T-helper 9 cell (primary cell): ENCODE measurements at places on chromosomes 12 and 14.

DNA sequence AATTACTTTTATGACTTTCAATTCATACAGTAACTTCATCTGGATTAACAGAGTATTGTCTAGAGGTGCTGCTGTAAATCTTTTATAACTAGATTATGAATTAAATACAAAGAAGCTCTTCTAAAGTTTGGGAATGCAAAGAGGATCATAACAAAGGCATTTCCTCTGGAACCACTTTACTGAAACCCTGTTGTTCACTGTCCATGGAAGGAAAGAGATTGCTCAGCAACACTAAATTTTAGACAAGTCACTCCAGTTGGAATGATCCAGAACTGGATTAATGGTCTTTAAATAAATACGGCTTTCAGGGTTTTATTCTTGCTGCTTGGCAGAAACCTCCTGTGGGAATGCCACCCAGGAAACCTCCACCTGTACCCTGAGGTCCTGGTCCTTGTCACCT lies 250.6 kb downstream of the KSR2 start:
- DNase-seq, result no peak

DNA sequence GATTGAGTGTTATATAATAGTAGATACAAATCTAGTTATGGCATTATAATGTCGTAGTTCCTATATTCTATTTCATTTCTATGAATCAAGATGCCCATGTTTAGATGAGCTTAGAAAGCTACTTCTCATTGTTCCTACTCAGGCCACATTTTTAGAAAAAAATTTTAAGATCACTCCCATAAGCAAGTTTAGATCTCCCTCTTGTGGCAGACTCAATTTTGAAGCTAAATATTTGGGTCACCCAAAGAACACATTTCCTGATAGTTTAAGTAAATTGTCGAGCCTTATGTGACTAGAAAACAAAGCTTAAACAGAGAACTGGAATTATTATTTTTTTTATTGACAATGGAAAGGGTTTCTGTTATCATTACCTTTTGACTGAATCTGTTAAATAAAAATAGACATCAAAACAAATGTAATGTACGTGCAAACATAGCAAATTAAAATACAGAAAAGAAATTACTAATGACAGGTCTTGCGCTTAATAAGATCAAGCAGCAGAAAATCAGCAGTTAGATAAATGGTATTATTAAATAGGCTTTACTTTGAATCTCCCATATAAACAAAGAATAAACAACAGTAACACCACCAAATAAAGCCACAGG lies 180.2 kb downstream of the ACSS3 start:
- no peak for DNase-seq

DNA sequence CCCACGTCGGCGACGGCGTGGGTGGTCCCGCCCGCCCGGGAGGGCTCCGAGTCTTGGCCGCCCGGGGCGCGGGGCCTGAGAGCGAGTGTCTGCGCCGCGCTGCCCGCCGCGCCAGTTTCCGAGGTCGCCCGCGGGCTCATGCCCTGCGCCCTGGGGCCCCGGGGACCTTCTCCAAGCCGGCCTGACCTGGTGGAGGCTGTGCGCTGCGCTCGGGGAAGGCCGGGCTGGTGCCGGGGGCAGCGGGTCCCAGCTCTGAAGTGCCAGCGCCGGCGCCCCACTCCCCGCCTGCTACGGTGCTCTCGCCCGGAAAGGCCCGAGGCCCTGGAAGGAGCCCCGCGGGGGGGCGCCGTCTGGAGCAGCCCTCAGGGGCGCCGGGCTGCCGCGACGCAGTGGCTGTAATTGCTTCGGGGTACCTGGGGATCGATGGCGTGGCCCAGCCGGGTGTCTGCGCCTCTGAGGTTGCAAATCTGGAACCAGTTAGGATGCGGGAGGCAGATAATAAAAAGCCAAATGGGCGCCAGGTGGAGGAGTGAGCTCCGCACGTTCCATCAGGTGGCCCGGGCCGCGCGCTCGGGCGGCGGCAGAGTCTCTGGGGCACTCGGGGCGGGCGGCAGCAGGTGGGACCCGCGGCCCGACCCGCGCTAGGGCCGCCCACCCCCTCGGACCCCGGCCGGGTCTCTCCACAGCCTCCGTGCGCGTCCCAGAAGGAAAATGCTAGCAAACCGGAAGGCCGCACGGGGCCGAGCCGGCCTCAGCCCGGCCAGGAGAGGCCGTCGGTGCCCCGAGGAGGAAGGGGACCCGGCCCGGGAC lies 102.3 kb upstream of the DIO3 start:
- no peak for DNase-seq

- no peak for DNase-seq
These were observed 15.2 kb upstream of the RNASE12 start for GRCh38 chr14:20606190-20606901.

DNA sequence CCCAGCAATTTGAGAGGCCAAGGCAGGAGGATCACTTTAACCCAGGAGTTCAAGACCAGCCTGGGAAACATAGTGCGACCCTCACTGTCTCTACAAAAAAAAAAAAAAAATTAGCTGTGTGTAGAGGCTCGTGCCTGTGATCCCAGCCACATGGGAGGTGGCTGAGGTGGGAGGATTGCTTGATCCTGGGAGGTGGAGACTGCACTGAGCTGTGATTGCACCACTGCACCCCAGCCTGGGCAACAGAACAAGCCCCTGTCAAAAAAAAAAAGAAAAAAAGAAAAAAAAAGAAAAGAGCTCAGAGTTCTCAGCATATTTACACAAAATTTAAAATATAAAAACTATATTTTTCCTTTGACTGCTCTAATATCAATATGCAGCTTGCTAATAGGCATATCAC lies 260.8 kb downstream of the SYT1 start:
- no peak for DNase-seq

DNA sequence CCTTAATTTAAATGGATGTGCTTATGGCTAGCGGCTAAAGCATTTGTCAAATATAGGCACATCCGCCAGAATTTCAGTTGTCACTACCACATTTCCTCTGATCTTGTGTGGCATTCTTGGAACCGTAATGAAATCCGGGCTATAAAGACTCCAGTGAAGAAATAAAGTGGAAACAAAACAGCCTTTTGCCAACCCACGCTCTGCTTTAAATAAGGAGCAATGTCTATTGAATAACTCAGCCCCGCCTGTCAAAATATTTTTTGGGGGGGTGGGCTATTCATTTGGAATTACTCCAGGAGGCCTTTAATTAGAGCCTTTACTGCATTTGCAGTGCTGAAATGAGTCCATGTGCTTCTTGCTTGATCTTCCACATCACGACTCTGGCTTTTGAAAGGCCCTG lies 179.6 kb upstream of the RPH3A start:
- DNase-seq, result no peak
